ENCODE measurements at places on chromosomes 6 and 20.

DNA sequence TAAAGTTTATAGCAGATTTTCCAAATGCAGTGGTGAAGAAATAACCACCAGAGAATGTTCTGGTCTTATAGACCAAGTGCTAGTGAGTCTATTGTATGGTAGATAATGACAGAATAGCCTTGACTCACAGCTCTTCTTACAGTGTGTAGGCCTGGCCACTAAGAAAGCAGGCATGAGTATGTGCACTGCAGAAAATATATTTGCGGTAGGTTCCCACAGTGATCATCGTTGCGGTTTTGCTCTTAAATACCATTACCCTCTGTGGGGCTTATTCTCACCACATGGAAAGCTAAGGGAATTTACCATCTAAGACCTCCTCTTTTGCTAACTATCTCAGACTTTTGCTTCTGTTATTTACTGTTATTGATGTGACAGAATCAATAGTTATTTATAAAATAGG is 212.3 kb upstream of the SYNDIG1 start:
- no peak for DNase-seq

DNA sequence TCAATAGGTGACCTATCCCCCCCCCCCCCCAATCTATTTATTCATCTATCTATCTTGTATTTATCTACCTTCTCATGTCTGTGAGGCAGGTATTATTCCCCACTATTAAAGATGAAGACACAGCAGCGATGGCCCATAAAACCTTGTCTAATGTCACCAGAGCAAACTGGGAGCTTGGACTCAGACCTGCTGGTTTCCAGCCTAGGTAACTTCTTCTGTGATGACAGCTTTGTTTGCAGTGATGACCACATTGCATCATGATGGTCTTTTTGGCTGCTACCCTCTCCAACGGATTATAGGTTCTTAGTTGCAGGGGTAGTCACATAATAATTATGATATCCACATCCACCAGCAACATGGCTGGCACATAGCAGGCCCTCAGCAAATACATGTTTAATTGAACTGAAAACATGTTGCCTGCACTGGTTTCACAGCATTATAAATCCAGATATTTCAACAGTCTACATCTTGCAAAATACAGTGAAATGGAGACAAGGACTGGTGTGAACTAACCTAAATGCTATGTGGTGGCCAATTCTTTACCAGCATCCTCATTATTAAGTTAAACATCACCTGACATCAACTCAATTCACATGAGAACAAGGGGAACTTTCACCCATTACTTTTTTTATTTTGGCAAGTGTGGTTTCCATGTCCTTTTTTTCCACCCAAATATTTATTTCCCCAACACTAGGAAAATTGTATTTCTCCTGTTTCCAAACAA is 712.5 kb upstream of the NRSN1 start:
- DNase-seq = no peak

- DNase-seq = no peak
Measured at GRCh38 chr20:63187338-63188158, 28.4 kb downstream of the YTHDF1 start.

DNA sequence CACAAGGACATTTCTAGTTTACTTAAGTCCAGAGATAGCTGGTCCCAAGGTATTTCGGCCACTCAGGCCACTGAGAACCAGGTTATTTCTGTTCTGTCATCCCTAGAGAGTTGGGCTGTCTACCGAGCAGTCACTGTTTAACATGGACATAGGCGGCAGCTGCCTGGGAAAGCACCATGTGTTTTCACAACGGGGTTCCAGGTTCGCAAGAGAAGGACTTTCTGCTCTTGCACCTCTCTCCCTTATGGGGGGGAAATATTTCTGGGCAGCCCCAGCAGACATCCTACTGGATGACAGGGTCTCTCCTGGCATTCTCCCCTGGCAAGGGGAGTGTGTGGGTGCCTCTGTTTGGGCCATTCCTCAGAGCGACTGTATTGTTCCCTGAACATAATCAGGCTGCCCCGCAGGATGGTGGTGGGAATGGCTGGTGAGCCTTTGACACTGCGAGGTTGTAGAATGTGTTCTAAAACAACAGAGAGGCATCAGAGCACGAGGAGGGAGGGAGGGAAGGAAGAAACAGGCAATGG is 64.4 kb upstream of the DUSP22 start:
- no peak for DNase-seq

GRCh38 chr6:52881996-52882841 is 27.3 kb downstream of the GSTA3 start:
- DNase-seq = peak; percentile 51

DNA sequence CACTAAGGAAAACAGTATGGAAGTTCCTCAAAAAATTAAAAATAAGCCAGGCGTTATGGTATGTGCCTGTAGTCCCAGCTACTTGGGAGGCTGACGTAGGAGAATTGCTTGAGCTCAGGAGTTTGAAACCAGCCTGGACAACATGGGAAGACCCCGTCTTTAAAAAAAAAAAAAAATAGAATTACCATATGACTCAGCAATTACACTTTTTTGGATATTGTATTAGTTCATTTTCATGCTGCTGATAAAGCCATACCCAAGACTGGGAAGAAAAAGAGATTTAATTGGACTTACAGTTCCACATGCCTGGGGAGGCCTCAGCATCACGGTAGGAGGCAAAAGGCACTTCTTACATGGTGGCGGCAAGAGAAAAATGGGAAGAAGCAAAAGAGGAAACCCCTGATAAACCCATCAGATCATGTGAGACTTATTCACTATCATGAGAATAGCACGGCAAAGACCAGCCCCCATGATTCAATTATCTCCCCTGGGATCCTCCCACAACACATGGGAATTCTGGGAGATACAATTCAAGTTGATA is 10.8 kb upstream of the SMIM29 start:
- no peak for DNase-seq

All from left renal pelvis (tissue), 4 donors.